Nephron progenitor cell (in vitro differentiated cells): ENCODE measurements at places on chromosomes 2 and 18.
A peak's percentile ranks its signal among the peaks of the same experiment; 100 is the strongest.

DNA sequence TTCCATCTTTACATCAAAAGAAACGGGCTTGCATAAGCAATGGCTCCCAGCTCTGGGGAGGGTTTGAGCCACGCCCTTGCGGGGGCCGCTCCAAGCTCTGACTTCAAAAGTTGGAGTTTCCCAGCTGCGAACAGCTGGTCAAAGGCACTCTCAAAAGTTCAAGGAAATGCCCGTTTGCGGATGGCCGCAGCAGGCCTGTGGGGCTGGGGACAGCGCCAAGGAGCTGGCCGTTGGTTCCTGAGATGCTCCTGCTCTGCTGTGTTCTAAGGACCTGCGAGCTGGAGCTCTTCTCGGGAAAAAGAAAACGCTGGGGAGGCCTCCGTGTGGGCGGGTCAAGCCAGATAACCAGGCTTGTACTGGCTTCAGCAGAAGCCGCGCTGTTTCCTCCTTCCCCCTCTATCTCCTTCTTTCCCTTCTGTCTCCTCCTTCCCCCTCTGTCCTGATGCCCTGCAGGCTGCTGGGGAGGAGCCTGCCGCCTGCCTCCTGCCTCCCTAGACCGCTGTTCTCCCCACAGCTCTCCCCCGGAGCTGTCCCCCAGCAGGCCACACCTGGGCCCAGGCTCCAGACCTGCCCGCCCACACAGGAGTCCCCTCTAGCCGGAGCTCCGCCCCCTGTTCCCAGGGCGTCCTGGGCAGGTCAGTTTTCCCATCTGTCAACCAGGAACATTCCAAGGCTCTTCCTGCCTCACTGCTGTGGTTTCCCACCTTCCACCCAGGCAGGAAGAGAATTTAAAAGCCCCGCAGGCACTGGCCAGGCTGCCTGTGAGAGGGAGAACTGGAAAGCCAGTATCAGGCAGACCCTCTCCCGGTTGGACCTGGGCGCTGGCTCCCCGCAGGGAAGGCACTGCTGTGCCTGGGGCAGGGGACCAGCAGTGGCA lies 14.1 kb downstream of the KLF11 start:
- DNase-seq: peak; percentile 69

DNA sequence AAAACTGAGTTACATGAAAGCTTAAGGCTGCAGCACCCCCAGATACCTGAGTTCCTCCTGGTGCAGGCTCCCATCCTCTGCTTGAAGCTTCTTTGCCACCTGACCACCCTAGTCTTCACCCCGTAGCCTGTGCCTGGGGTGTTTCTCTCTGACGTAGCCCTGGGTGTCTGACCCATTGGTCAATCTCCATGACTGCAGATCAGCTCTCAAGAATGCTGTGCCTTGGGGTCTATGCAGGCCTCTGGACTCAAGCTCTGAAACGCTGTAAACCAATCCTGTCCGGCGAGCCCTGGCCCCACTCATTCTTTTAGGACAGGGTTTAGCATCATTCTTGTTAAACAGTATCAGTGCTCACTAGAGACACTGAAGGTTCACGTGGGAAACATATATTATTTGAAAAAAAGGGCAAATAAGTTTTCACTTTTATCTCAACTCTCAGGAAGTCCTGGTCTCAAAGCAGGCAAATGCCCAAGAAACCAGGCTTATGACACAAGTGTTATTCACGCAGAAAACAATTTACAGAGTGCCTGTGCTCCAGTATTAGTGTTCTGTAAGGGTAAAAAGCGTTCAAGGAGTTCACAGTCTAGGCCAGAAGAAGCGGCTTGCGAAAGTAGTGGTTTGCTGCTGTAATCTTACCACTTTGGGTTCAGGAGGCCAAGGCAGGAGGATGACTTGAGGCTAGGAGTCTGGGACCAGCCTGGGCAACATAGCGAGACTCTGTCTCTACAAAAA lies 22.8 kb upstream of the PPP4R1 start:
- DNase-seq: no peak

DNA sequence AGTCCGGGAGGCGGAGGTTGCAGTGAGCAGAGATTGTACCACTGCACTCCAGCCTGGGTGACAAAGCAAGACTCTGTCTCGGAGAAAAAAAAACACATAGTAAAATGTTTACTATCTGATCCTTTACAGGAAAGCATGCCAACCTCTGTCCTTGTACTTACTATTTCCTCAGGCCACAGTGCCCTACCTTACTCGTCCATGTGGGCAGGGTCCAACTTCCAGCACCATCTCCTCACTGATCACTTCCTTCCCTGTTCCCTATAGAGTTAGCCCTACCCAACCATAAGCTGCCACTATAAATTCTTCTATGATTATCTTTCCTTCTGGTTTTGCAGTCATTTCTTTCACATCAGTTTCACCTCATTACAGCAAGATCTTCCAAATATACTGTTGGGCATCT lies 136.2 kb downstream of the MYO5B start:
- DNase-seq: no peak

- peak; percentile 51 for DNase-seq
Observed at GRCh38 chr2:158953926-158954763, 14.3 kb upstream of the TANC1 start.

DNA sequence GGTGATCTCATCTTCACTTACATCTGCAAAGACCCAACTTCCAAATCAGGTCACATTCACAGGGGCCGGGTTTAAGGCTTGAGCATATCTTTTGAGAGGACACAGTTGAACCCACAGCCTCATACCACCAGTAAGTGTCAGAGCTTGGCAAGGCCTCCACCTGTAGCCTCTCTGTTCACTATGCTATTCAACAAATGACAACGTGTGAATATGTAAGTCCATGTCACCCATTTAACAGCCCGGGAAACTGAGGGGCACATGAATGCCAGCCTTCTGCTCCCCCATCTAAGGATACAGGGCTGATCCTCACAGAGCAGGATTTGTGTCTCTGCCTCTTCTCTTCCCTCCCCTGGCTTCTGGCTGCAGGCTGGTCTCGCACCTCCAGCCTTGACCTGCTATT lies 3.5 kb upstream of the KCNF1 start:
- DNase-seq: no peak

GRCh38 chr2:160651416-160652200 lies 158.0 kb upstream of the RBMS1 start:
- DNase-seq: no peak

DNA sequence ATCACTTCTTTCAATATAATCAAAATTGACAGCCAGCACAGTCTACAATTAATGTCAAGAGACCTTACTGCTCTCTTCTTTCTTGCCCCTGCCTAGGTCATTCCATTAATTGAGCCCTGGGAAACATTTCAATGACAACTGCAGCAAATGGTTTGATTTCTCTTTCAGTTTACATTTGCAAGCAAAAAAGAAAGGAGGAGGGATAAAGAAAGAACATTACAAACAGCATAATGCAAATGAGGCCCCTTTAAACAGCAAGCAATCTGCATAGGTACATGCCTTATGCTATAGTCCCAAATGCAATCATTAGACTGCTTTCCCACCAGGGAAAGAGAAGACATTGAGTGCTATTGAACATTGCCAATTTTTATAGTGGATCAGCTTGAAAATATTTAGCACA lies 655.0 kb upstream of the CDH2 start:
- no peak for DNase-seq

DNA sequence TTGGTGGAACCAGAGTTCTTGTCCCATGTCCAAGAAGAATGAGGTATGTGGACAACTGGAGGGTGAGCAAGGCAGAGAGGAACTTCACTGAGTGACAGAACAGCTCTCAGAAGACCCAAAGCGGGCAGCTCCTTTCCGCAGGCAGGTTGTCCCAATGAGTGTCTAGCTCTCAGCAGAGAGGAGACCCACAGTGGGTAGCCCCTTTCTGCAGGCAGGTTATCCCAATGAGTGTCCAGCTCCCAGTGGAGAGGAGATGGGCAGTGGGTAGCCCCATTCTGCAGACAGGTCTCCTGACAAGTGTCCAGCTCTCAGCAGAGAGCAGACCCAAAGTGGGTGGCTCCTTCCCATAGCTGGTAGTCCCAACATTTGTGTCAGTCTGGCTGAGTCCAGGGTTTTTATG lies 69.6 kb downstream of the SRBD1 start:
- no peak for DNase-seq

DNA sequence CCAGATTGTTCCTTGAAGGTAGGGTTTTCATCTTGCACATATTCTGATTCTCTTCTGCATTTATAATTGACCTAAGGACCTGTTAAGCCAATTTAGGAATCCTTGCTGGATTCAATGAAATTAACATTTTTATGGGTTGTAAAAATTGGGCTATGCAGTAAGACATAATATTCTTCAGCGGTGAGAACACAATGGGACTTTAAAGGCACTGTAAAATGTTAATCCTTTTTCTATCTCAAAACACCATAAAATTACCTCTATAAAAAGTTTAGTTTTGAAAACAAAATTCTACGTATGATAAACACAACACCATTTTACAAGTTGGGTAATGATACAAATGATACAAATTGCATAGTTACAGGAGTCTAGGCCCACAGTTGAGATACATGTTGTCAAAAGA lies 169.2 kb upstream of the DTNA start:
- DNase-seq: no peak
